CD4-positive, alpha-beta T cell treated with Interleukin-6 at 100 ng/mL for 8 hours (primary cell): ENCODE measurements at places on chromosomes 12 and 14.

- no peak for DNase-seq
Observed at GRCh38 chr14:67553547-67553946, 20.5 kb downstream of the PLEKHH1 start.

GRCh38 chr12:74382983-74383382 lies 154.7 kb upstream of the ATXN7L3B start:
- no peak for DNase-seq

DNA sequence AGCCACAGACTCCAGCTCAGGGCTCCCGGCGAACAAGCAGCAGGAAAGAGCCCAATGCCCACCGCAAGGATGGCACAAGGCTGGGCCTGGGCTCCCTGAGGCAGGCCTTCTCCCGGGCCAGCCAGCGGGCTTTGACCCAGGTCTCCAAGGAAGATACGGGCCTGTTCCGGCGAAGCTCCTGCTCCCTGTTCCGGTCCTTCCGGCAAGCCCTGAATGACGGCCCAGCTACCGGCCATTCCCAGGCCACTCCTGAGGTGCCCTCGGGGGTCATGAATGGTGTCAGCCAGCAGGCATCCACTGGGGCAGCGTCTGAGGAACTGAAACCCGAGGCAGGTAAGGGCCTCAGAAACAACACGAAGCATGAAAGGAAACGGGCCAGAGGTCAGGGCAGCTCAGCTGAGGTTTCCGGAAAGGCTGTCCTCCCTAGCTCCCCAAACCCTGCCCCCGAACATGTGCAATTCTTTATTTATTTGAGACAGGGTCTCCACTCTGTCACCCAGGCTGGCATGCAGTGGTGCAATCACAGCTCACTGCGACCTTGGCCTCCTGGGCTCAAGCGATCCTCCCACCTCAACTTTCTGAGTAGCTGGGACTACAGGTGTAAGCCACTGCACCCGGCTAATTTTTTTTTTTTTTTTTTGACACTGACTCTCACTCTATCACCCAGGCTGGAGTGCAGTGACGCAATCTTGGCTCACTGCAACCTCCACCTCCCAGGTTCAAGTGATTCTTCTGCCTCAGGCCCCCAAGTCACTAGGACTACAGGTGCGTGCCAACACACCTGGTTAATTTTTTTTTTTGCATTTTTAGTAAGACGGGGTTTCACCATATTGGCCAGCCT lies 6.0 kb downstream of the EXOC3L4 start:
- no peak for DNase-seq

- DNase-seq: no peak
Observed at GRCh38 chr12:112023759-112024396, 10.7 kb downstream of the ERP29 start.

DNA sequence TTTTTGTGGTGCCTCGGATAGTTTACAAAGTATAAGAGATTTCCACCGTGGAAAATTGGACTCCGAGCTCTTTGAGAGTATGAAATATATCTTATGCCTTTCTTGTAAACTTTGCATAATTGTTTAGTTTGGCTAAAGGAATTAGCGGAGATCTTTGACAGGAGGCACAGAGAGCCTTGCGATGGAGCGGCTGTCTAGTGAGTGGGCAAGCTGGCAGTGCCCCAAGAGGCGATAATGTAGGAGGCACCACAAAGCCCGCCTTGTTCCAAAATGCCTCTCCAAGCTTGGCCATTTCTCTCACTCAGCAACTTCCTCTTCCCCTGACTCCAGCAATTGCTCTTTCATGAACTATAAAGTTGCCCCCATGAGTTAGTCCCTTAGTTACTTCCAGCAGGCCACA lies 270.1 kb upstream of the PRICKLE1 start:
- no peak for DNase-seq

DNA sequence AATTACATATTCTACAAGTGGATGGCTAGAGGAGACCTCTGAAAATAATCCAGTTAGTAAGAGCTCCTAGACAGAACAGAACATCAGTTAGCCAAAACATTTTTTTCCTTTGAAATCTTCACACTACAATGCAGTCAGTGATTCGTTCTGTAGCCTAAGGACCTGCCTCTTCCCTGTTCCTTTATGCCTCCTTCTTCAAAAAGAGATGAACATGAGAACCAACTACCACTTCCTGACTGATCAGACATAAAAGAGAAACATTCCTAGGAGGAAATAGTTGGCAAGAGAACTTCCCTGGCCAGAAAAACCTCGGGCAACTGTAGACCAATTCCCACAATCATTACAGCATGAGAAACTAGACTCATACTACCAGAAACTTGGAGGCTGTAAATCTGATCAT lies 29.4 kb downstream of the ITPR2 start:
- no peak for DNase-seq

DNA sequence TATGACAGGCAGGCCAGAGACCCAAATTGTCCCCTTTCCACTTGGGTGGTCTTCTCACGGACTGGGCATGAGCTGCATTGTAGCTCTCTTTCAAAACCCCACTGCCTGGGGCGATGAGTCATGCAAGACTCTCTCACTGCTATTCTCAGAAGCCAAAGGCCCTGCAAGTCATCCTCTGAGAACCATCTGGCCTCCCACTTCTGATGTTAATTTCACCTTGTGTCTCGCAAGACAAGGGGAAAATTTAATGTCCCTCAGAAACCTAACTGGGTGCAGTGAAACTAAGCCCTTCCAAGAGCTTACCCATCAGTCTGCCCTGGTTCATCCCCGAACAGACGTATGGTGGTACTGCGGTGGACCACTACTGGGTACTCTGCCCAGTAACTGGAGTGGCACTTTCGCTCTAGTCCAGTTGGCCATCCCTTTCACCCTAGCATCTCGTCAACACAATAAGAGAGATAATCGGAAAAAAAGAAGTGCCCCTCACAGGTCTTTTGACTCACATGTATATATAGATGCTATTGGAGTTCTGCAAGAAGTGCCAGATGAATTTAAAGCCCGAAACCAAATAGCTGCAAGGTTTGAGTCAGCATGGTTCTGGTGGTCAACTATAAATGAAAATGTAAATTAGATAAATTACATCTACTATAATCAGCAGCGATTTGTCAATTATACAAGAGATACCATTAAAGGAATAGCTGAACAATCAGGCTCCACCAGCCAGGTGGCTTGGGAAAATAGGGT lies 31.3 kb upstream of the LALBA start:
- no peak for DNase-seq

DNA sequence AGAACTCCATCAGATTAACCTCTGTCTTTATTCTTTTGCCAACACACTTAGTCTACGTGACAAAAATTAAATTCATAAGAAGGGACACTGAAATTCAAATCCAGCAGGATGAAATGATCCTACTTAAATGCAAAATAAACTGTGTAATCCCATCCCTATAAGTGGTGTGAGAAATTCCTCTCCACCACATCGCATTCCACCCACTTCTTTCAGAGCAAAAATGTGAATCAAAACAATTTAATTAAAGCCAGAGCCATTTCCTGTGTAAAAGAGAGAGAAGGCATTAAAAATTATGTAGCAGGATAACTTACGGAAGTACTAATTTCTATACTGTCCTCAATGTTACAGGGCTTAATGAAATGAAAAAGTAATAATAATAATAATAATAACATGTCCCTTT lies 844.3 kb downstream of the GALC start:
- no peak for DNase-seq

DNA sequence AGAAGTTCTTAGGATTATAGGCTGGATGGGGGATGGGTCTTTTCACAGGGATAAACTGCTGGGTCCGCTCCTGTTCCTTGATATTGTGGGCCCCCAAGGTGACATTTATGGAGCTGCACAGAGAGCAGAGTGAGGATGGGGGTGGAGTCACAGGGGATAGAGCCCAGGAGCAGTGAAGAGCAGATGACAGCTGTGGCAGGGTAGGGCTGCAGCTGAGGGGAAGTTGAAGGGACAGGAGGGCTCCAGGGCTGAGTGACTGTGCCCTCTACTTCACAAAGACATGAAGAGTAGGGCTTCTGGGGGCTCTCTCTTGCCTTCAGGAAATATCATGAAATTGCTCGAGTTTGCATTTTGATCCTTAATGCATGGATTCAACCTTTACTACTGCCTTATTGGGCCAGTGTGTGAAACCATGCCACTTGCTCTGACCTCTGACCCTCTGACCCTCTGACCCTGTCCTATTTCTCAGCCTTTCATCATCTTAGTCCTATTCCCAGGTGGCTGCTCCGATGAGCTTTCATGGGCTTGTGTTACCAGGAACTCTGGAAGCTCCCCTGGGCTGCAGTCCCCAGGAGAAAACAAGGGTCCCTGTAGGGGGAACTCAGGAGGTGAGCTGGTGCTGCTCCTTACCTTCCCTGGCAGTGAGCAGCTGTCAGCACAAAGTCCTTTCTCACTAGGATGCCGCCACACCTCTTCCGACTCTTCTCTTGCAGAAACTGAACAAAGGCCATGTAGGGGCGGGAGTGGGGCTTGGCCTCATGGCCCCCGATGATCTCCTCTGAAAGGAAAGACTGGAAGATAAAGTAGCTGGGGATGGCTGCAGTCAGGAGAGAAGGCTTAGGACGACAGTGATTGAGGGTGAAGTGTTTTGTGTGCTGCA lies 1.6 kb downstream of the GZMH start:
- DNase-seq: no peak
